ENCODE measurements at places on chromosomes 5 and 9.

DNA sequence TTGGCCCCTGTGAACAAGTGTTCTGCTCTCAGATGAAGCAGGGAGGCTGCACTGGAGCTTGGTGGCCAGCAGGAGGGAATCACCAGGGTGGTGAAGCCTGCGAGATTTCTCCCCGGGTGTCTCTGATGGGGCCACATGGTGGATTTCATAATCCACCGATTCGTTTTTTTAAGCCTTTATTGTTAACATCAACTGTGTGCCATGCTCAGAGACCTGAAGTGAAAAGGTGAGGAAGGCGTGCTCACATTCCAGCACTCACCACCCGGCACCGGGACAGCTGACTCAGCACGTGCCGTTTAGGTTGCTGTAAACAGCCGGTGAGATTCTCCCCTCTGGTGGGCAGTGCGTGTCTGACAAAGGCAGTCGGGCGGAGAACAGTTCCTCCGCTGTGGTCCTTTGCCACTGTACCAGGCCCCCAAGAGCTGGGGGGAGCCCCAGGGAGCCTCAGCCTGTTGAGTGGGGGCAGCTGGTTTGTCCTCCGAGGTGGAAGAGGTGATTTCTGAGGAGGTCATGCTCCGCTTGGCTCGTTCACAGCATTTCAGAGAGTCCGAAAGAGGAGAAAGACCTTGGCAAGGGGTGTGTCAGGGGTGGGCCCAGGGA lies 12.7 kb upstream of the AHRR start:
- no peak for DNase-seq

- DNase-seq: no peak
Measured at GRCh38 chr9:93231121-93231694, 47.3 kb downstream of the WNK2 start.

DNA sequence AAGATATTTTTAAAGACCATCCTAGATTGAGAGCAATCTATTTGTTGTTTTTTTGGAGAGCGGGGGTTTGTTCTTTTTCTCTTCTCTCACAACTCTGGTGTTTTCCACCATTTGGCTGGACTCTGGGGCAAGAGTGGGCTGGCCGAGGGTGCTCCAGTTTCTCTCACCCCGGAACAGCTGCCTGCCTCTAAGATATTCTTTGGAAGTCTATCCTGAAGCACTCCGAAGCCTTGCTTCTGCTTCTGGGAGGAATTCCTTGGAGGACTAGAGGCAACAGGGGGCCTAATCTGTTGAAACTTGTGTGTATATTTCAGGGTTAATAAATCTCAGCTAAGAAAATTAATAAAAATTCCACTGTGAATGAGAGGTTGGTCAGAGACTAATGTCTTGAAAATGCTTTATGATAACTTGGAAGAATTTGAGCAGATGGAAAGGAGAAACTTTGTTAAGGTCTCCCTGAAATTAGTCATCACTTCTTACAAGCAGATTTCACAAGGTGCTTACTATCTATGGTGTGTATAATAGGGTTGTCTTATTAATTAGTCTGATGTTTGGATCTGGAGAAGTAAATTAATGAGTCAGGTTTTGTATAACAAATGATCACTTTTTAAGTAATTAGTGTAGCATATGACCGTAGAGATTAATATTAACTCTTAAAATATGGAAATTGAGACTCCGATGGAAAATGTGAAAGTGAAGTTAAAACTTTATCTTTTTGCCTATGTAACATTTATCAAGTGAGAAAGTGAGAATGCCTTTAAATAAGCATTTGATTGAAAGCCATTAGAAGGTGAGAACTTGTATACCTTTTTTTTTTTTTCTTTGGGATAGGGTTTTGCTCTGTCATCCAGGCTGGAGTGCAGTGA lies 4.0 kb downstream of the MAN2A1 start:
- DNase-seq: no peak

DNA sequence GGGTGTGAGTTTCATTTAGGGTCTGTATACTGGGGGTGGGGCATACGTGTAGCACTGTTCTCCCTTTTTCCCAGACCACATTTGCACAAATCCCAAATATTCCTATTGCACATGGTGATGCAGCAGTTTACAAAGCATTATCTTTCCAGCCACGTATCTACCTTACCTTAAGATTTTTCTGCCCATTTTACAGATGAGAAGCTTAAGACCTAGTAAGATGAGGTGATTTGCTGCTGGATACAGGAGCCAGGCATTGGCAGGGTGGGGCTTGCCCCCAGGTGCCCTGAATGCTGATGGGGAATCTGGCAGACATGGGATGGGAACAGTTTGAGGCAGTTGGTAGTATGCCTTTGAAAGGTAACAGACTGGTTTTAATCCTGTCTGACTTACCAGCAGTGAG lies 12.5 kb downstream of the LHX2 start:
- no peak for DNase-seq

GRCh38 chr5:94188725-94189124 lies 429.7 kb downstream of the KIAA0825 start:
- DNase-seq: no peak

All from stimulated activated CD8-positive, alpha-beta memory T cell treated with anti-CD3 and anti-CD28 coated beads, Interleukin-7, amount 100 ng/mL, for 1 hour (primary cell).